Effector CD4-positive, alpha-beta T cell (primary cell): ENCODE measurements at places on chromosomes 2 and 18.

DNA sequence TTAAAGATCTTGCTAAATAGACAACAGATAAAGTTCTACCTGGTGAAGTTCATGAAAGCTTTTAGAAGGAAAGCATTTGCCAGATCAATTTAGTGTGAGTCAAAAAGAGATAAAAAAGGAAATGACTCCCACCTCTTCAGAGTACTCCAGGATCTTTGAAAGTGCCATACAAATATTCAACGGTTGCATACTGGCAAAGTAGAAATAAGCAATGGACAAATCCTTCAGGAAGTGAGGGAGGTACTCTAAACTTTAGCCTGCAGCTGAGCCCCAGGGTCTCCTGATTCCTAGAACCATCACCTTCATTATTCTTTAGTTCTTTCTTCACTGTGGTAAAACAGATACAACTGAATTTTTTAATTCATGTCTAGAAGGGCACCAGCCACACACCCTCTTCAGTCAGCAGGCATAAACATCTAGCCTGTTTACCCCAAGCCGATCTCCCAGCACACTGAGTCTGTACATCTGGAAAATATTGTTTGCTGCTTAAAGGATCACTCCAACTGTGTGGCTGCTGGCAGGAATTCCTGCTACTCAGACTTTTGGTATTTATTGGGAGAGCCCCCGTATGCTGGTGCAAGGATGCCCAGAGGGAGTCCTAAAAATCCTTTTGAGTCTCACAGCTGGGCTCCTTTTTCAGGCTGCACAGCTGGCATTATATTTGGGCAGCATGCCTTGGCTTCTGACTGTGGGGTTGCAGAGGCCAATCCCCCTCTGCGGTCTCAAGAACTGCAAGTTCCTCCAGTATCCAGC lies 72.3 kb upstream of the SESTD1 start:
- no peak for DNase-seq

DNA sequence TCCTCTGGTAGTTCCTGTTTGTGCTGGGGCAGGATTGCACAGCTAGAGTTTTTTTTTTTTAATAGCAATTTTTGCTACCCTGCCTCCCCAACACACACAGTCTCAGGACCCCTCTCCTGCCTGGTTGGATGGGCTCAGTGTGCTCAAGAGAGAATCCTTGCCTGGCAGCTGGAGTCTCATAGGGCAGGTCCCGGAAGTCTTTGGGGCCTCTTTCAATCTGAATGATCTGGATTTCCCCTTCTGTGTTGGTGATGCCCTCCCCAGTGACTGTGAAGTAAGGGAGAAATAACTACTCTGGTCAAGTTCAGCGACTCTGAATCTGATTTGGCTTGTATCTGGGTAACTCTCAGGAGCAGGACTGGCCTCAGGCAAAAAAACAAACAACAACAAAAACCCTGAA lies 220.6 kb upstream of the LRRTM1 start:
- DNase-seq: no peak

DNA sequence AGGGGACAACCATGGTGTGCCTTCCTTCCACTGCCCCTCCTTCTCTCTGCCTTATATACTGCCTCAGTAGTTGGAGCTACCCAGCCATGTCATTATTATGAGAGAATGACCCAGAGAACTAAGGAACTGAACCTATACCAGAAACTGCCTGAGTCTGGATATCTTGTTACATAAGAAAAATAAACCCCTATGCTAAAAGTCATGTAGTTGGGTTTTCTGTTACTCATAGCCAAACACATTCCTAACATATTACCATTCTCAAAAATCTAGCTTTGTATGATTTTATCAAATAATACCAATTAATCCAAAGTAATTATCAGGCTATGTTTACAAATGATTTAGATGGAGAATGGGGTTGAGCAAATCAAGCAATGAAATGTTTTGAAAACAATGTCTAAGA lies 15.0 kb upstream of the KLF7 start:
- no peak for DNase-seq

GRCh38 chr2:239067196-239067865 lies 219.4 kb downstream of the TWIST2 start:
- DNase-seq: no peak

GRCh38 chr2:181104512-181105115 lies 124.2 kb downstream of the UBE2E3 start:
- no peak for DNase-seq

DNA sequence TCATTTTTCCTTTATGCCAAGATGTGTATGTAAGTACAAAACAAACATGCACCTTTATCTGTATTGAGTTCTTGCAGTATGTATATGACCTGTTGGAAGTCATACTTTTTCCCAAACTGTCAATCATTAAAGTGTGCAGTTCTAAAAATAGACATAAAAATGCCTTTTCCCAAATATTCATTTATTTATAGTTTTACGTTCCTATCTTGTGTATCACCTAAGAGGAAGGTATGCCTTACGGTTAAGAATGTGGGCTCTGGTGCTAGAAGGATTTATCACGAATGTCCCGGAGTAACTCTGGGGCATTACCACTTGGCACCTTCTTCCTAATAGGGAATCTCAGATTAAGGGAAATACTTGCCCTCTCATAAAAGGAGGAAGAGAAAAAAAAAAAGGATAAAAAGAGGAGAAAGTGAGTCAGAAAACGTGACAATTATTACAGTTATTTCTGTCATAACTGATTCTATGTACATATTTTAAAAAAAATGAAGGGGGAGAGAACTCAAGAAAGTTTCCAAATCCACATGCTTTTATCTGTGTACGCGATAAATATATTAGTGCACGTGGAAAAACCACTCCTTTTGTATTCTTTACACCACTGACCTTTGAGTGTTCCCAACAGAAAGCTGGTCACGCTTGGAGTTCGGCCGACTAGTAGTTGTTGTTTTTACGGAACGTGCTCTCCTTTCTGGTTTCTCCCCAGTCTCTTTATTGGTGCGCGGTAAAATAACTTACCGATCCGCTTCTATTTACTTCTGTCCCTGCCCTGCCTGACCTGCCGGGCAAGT lies 721 bp downstream of the MCEE start:
- no peak for DNase-seq

DNA sequence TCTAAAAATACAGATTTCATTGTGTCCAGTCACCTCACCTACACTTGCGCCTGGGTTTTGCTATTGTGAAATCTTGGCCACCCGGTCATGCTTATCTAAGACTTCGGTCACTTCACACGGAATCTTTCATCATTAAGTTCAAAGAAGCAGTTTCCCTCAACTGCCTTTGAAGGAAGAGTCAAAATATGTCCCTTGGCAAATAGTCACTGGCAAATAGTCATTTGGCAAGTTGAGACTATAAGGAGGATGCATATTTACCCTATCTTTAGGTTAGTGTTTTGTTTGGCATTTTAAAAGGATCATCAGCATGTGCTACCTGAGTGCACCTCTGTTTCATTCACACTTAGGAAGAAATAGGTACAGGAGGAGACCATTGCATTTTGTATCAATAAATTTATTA lies 95.9 kb downstream of the FEZ2 start:
- DNase-seq: no peak

- DNase-seq: no peak
These were observed 229.4 kb upstream of the MMADHC start for GRCh38 chr2:149816756-149817551.

DNA sequence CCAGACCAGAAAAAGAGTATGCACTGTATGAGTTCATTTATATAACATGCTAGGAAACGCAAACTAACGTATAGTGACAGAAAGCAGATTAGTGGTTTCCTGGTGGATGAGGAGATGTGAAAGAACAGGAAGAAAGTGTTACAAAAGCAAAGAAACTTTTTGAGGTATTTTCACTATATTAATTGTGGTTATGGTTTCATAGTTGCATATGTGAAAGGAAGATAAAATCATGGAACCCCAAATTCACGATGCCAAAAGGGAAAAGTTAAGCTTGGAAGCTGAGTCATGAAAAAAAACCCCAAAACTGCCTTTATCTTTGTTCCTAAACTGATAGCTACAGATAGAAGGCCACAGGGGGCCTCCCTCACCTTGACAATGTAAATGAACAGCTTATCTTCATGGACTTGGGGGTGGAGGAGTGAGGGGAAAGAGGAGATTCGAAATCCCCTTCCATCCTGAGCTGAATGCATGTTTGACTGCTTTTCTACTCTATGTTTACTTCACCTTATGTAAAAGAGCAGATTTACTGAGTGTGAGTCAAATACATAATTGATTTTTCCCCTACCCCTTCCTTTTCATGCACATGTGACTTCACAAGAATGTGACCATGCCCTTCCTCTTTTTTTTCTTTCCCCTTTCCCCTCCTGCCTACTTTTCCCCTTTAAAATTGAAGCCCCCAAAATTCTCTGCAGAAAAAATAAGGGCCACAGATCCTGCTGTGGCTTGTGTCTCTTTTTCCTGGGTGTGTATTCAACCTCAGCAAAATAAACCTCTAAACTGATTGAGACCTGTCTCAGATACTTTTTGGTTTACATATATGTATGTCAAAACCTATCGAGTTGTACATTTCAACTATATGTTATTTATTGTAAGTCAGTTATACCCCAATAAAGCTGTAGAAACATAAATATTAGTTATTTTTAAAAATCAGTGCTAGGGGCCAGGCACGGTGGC lies 100.1 kb upstream of the TLK1 start:
- DNase-seq: no peak

DNA sequence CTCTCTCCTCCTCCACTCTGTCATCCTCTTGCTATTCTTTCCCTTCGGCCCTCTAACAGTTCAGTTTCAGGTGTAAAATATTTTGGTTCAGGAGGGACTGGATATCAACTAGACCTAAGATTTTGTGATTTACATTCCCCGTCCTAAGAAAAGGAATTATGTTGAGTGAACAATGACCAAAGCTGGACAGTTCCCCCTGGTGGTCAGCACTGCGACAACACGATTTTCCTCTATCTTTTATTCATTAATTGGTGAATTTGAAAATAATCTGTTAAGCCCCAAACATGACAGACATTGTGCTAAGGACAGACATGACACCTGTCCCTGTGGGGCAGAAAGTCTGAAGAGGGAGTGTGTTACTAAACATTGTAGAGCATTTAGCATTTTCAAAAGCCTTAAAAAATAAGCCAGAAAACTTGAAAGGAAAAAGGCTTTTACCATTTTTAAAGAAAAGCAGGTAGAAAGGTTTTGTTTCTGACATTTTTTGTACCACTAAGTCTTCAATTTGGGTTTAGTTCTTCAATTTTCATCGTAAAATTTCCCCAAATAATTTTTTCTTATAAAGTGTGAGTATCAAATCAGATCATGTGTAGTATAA lies 28.4 kb upstream of the GTF2A1L start:
- no peak for DNase-seq

DNA sequence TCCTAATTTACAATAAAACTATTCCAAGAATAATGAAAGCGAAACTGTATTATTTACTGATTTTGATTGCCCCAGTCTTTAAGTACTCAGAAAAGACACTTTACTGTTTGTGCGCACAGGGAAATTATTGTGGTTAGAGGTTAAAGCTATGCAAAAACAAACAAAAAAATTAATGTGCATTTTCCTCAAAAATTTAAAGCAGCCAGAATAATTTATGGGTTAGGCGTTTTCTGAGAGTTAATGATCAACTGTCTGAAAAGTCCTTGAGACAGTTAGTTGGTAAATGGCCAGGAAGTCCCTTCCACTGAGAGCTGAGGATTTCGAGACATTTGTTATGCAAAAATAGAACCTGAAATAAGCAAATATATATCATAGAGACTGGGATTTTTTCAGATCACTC lies 143.3 kb downstream of the IRS1 start:
- no peak for DNase-seq

GRCh38 chr18:79361766-79362522 lies 33.8 kb upstream of the NFATC1 start:
- no peak for DNase-seq

GRCh38 chr2:190685333-190685732 lies 36.5 kb downstream of the NAB1 start:
- DNase-seq: no peak

GRCh38 chr18:60189856-60190255 lies 182.7 kb downstream of the MC4R start:
- no peak for DNase-seq

GRCh38 chr2:68172990-68173700 lies 15.5 kb downstream of the PNO1 start:
- no peak for DNase-seq

DNA sequence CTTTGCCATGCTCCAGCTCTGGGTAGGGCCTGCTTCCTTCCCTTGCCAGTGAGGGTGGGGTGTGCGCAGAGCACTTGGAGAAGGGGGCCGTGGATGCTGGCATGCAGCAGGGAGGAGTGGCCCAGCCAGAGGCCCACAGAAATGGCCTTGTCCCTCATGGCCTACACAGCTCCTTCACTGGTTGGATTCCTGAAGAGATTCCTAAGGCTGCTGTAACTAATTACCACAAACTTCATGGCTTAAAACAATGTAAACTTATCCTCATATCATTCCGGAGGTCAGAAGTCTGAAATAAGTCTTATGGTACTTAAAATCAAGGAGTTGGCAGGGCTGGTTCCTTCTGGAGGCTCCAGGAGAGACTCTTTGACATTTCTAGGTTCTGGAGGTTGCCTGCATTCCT lies 195.2 kb downstream of the GLI2 start:
- DNase-seq: no peak

- DNase-seq: no peak
These were observed 27.8 kb upstream of the REL start for GRCh38 chr2:60853531-60853930.

DNA sequence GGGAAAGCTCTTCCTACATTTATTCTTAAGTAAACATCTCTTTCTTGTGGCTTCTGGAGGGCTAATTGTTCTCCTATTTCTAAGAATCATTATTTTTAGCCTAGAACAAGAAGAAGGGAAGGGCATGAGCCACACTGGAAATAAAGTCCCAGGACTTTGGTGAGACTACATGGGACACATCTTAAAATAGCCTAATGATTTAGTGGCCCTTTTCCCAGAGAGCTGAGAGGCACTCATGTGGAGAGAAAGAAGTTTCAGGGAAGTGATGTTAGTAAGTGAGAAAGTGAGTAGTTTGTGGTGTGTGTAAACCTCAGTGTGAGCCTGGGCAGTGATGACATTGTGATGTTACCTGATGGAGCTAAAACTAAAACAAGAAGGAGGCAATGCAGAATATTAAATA lies 14.6 kb downstream of the ITGA4 start:
- DNase-seq: no peak

GRCh38 chr18:65477455-65477854 lies 273.4 kb upstream of the CDH7 start:
- no peak for DNase-seq

DNA sequence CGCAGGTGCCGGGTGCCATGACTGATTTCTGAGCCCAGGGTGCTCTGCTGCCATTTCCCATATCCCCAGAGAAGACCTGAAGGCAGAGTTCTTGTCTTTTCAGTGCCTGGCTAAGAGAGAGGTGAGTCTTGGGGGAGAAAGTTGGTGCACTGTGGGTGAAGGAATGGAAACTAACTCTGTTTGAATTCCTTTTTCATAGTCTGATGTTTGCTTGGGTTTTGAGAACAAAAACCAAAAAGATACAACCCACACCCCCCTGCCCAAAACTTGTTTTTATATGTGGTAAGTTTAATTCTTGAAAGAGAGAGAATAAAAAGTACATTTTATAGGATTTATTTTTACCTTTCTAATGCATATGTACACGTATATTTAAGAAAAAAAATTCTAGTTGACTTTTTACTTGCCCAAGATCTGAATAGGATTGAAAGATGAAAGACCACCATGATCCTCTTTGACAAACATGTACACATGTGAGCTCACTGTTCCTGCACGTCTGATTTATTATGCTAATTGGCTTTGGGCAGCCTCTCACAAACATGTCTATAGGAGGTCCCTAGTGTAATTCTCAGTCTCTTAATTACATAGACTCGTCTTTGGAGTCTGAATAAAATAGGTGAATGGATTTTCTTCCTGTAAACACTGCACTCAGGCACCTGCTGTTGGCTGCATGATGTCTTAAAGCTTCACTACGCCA lies 46.3 kb downstream of the ARL4C start:
- no peak for DNase-seq

GRCh38 chr2:14223576-14223975 lies 408.9 kb upstream of the LRATD1 start:
- no peak for DNase-seq
